ENCODE measurements at places on chromosomes 3 and 15. TPM values are rescaled to one million over a fixed set of nuclear protein-coding genes. Genes with fewer than 3 reads are reported as not detected.

Gene PEAK1
- total RNA-seq = 7.7 TPM

Gene ALPK3
- total RNA-seq = 0.11 TPM

Gene RAD51
- total RNA-seq = 21.3 TPM

Gene SEMA3B
- 7.5 TPM for total RNA-seq

Gene MESP2
- 0.62 TPM for total RNA-seq

Measured in A549 treated with RU486 at 1 μM for 4 hours (cell line).